ENCODE measurements at places on chromosomes 5 and 9.

DNA sequence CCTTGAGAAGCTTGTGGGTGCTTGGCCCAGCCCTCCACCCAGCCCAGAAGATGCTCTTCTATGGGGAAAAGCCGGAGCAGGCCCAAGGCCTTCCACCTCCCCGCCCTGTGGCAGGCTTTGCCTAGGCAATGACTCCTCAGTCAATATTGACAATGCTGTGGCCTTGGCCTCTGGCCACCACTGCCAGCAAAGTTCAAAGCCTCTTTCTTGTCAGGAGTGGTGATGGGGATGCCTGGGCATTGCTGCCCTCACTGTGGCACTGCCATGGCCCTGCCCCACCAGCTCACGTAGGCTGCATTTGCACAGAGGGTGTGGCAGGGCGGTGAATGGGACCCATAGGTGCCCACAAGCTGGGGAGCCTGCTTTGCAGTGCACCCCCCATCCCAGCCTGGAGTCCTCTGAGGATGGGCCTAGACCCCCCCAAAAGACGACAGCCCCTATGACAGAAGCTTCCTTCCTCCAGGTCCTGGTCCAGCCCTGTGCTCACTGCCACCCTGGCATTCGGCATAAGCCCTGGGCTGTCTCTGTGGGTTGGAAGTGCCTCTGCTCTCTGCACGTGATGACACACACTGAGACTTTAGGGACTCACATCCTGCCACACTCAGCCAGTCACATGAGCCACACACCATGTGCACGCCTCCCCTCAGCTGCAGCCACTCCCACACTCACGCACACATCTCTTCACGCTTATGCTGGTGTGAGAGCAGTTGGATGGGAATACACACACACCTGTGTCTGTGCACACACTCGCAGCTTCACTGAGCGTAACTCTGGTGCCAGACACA is 31.1 kb downstream of the MORN5 start:
- DNase-seq = peak; percentile 29

DNA sequence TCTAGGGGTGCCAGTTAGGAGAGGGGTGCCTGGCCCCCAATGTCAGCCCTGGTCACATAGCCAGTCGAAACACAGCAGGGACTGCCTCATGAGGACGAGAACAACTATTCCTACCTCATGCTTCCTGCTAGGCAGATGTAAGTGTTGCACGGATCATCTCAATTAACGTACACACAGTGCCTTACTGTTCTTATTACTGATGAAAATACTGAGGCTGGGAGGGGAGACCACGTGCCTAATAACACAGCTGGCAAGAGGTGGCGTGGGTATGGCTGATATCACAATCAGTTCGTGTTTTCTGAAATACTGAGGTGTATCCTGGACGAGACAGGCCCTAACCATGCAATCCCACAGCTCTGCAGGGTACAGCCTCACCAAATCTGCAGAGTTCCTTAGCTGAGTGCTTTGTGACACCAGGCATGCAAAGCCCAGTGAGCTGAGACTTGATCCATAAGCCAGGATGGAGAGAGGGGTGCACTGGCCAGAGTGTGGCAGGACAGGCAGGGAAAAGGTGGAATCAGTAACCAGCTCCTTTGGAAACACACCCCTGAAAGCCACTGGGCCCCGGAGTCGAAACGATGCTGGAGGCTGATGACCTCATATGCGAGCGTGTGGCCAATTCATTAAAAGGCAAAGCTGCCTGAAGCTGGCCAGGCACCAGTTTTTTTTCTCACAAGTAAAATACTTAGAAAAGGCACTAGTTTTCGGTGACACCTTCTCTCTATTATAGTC is 63.9 kb downstream of the PRRT1B start:
- DNase-seq = no peak

DNA sequence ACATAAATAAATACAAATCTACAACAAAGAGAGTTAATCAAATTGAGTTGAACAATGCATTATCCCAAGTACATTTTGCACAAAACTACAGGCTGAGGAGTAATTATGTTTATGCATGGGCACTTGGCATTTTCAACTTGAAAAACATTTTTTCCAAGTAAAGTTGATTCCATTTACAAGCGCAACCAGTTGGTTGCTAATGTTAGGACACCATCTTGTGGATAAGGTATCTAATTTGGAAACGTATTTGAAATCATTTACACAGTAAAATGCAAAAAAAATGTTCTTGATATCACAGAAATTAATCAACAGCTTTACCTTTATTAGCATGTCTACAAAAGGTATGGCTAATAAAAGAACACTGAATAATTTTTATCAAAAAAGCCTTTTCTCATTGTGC is 18.8 kb downstream of the FTMT start:
- no peak for DNase-seq

DNA sequence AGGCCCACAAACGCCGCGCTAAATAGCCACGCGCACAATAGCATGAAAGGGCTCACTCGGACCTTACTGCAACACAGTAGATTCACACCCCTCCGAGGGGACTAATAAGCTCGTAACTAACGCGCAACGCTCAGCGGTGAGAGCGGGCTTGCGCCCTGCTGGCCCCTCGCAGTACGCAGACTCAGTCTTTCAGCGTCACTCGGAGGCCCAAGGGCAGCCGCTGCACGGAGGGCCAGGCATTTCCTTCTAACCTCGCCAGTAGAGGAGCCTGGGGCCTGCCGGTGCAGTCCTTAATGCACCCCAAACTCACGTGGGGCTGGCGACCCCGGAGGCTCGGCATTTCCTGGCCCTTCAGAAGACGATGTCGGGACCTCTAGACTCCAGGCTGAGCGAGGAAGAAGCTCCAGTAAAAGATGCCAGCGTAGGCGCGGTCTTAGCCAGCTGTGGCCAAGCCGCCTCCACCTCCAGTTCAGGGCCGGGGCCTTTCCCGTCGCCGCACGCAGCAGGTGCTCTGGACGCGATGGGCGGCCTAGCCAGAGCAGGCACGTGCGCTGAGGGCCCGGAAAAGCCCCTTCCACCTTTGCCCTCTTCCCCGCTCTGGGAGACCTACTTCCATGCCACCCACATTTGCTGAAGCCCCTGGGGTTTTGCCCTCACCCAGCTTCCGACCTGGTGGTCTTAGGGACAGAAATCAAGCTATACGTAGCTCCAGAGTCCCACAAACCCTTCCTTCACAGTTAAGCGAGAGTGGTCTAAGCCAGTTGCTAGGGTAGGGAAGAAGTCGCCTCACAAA is 38.3 kb upstream of the TIFAB start:
- no peak for DNase-seq

- no peak for DNase-seq
Measured at GRCh38 chr5:8350644-8351339, 481.8 kb downstream of the MTRR start.

GRCh38 chr9:101443364-101443771 is 7.8 kb upstream of the ALDOB start:
- DNase-seq = no peak

- no peak for DNase-seq
Measured at GRCh38 chr5:84301535-84301934, 83.1 kb downstream of the EDIL3 start.

GRCh38 chr9:107046692-107047091 is 183.7 kb downstream of the ZNF462 start:
- DNase-seq = peak; percentile 55

GRCh38 chr9:12689233-12689632 is 4.0 kb upstream of the TYRP1 start:
- no peak for DNase-seq

GRCh38 chr5:96123418-96123817 is 161.8 kb upstream of the ELL2 start:
- no peak for DNase-seq

DNA sequence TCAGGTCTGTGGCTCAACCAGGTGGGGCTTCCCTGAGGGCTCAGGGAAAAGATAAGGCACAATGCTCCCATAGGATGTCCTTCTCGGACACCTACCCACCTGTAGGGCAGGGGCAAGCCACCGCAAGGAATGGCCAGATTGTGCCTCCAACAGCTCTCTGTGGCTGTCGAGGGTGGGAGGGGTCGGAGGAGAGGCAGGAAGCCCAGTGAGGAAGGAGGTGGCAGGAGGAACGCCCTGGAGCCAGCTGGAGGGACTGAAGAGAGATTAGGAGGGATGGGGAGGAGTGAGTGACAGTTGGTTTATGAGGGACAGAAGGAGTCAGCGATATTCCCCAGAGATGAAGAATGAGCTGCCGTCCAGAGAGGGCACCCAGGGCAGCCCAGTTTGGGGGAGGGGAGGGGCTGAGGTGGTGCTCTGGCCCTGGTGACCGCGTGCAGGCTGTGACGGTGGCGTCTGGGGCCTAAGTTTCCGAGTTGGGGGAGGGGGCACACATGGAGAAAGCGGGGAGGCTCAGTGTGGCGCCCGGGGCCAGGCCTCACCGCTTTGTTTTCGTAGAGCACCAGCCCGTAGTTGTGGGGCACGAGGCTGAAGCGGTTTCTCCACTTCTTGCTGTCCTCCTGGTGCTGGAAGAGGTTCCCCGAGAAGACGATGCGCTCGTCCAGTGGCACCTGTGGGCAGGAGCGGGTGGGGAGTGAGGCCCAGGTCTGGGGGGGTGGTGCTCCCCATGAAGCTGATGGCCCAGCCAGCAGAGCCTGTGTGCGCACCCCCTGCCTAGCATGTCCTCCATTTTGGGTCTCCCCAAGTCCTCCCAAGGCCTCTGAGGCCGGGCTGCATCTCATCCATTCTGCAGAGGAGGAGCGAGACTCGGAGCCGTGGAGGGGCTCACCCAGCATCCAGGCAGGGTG is 75.6 kb downstream of the LRSAM1 start:
- no peak for DNase-seq

- DNase-seq = no peak
Measured at GRCh38 chr9:132609829-132610228, 27.4 kb downstream of the BARHL1 start.

- DNase-seq = no peak
Measured at GRCh38 chr9:76580820-76581219, 121.8 kb downstream of the GCNT1 start.

GRCh38 chr5:95733107-95733665 is 2.0 kb downstream of the RHOBTB3 start:
- DNase-seq = no peak

DNA sequence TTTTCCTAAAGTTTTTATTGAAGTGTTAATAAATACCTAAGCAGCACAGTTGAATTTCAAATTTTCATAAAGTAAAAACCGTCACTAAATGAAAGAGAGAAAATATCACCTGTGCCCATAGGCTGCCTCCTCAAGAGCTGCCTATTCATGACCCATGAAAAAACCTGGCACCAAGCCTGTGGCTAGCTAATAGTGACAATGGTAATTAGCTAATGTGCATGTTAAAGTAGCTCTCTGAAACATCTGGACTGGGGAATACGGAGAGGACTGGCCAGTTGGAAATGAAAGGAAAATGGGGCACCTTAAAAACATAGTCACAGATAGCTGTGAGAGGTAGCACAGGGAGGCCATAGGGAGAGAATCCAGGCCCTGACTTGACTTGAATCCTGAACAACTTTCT is 5.4 kb upstream of the GNE start:
- no peak for DNase-seq

- peak; percentile 37 for DNase-seq
Measured at GRCh38 chr9:121055642-121056143, 5.6 kb upstream of the C5 start.

GRCh38 chr5:156147944-156148285 is 179.0 kb upstream of the SGCD start:
- no peak for DNase-seq

DNA sequence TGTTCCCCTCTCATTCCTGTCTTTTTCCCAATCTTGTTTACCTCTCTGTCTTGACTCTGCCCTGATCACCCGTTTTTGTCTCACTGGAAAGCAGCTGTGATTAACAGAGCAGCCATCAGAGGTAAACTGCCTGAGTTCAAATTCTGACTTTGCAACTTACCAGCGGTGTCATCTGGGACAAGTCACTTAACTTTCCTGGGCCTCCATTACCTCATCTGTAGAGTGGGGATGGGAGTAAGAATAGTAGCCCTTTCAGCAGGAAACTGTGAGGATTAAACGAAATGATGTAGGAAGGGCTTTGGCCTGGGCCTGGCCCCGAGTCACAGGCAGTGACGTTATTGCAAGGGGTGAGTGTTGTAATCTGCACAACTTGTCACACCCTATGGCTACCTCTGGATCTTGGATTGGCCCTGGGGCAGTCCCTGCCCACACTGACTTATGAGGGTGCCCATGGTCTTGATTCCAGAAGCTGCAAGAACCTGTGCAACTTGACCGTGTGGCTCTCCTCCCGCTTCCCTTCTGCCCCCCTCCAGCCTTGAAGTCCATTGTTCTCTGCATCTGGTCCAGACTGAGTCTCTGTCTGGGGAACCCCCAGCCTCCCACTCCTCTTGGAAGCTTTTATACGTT is 657 bp upstream of the PCDH12 start:
- DNase-seq = no peak

DNA sequence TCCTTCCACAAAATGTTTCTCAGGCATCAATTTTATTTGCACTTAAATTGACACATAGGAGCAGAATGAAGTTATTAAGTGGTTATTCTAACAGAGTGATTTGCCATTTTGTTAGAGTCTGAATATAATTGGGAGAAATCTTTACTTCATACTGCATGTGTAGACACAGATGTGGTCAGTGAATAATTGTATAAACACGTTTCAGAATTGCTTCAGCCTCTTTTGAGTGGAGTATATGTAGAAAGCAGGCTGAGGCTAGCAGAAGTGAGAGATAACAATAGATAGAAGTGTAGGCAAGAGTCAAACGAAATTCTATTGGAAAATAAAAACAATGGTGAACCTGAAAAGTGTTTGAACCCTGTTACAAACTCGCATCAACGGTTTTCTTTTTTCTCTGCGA is 270.7 kb downstream of the TMEM167A start:
- DNase-seq = no peak

- DNase-seq = no peak
Measured at GRCh38 chr5:150377964-150378694, 20.6 kb downstream of the TCOF1 start.

- no peak for DNase-seq
Measured at GRCh38 chr9:78585909-78586308, 289.0 kb downstream of the PSAT1 start.

DNA sequence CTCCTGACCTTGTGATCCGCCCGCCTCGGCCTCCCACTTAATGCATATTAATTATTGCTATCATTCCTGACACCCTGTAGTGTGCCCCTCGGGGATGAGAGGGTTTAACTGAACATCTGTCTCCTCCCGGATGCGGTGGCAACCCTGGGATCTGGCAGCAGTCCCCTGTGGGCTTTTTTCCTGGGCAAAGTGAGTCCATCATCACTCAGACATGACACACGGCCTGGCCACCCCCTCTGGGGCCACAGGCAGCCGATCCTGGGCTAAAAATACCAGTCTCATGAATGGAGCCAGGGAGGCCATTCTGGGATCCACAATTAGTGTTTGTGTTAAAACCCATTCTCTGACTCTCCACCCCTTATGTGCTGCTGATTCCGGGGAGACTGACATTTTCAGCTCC is 161.2 kb downstream of the RGS3 start:
- DNase-seq = no peak

GRCh38 chr5:378301-378891 is 56.9 kb downstream of the AHRR start:
- DNase-seq = peak; percentile 64

DNA sequence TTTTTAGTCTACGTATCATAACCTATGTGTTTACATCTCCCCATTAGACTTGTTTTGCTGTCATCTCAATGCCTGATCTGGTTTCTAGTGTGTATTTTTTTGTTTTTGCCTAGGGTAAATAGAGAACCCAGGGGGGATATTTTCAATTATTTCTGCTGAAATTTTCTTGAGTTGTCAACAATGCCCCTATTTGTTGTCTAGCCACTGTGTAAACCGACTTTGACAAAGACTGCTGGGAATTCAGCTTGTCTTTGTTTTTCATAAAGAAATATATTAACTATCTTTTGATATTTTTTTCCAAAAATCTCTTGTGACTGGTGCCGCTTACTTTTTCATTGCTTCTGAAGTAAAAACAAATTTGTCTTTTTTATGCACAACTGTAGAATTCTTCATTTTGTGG is 28.1 kb downstream of the MACIR start:
- no peak for DNase-seq

- DNase-seq = no peak
Measured at GRCh38 chr9:99139868-99140267, 35.0 kb downstream of the TGFBR1 start.

Measured in GM12865 (cell line).